ENCODE measurements at places on chromosomes 6 and 20. TPM values are rescaled to one million over a fixed set of nuclear protein-coding genes. Genes with fewer than 3 reads are reported as not detected.
A peak's percentile ranks its signal among the peaks of the same experiment; 100 is the strongest.

GRCh38 chr20:50003253-50003656 lies 20.5 kb downstream of the SNAI1 start:
- H3K36me3 ChIP-seq, result no peaks in the 10 kb centered on the region
- H3K4me1 ChIP-seq, result peaks cover 14% of the 10 kb centered on the region
- H3K27me3 ChIP-seq, result peaks cover 3% of the 10 kb centered on the region
- no peak for DNase-seq
- H3K27ac ChIP-seq, result peak overlapping the region; percentile 1
- H3K4me3 ChIP-seq, result no peak overlapping the region

- H3K4me3 ChIP-seq, result no peak overlapping the region
- H3K36me3 ChIP-seq, result no peaks in the 10 kb centered on the region
- no peak for DNase-seq
- H3K27me3 ChIP-seq, result no peaks in the 10 kb centered on the region
- no peak overlapping the region for H3K27ac ChIP-seq
- peaks cover 8% of the 10 kb centered on the region for H3K4me1 ChIP-seq
Measured at GRCh38 chr6:14925025-14925698, 320.7 kb upstream of the JARID2 start.

DNA sequence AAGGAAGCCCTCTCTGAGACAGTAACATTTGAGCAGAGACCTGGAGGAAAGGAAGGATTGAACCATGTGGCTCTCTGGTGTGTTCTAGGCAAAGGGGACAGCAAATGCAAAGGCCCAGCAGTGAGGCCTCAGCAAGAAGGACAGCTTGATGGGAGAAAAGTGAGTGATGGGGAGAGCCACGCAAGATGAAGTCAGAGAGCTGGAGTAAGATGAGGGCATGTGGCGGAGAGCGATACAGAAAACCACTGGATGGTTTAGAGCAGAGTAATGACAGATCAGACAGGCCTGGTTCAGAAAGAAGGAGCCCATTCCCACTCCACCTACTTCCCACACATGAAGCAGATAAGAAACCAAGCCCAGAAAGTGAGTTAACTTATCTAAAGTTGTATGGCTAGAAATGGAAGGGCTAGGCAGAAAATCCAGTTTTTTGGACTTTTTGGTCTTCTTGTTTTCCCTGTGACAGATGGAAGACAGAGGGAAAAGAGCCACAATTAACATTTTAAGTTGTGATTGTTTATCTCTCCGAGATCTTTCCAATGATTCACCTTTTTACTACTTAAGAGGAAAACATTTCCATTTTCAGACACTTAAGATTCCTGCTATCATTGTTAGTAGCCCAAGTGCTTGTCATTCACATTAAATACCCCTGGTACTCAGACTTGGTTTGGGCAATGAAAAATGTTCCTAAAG lies 723 bp upstream of the SNPH start:
- peak overlapping the region; percentile 74 for H3K4me3 ChIP-seq
- DNase-seq, result no peak
- peaks cover 15% of the 10 kb centered on the region for H3K4me1 ChIP-seq
- peaks cover 7% of the 10 kb centered on the region for H3K27me3 ChIP-seq

DNA sequence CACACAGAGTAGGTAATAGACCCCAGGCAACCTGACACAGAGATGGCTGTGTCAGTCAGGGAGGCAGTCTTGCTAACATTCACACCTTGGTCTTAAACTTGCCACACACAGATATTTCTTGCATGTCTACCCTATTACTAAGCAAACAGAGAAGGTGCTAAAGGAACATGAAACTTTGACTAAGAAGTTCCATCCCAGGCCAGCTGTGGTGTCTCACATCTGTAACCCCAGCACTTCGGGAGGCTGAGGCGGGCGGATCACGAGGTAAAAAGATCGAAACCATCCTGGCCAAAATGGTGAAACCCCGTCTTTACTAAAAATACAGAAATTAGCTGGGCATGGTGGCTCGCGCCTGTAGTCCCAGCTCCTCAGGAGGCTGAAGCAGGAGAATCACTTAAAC lies 222.4 kb upstream of the JARID2 start:
- peak overlapping the region; percentile 98 for H3K27ac ChIP-seq
- H3K4me3 ChIP-seq, result peak overlapping the region; percentile 74
- peak; percentile 91 for DNase-seq
- H3K4me1 ChIP-seq, result peaks cover 40% of the 10 kb centered on the region
- H3K36me3 ChIP-seq, result peaks cover 6% of the 10 kb centered on the region

GRCh38 chr6:3546121-3546520 lies 89.3 kb upstream of the SLC22A23 start:
- no peaks in the 10 kb centered on the region for H3K36me3 ChIP-seq
- H3K4me3 ChIP-seq, result no peak overlapping the region
- no peak for DNase-seq
- no peaks in the 10 kb centered on the region for H3K4me1 ChIP-seq
- H3K27ac ChIP-seq, result no peak overlapping the region

GRCh38 chr6:579339-579738 lies 77.6 kb downstream of the HUS1B start:
- no peak overlapping the region for H3K27ac ChIP-seq
- H3K36me3 ChIP-seq, result peaks cover 18% of the 10 kb centered on the region
- H3K4me3 ChIP-seq, result no peak overlapping the region
- no peaks in the 10 kb centered on the region for H3K4me1 ChIP-seq
- no peak for DNase-seq
- H3K27me3 ChIP-seq, result no peaks in the 10 kb centered on the region

DNA sequence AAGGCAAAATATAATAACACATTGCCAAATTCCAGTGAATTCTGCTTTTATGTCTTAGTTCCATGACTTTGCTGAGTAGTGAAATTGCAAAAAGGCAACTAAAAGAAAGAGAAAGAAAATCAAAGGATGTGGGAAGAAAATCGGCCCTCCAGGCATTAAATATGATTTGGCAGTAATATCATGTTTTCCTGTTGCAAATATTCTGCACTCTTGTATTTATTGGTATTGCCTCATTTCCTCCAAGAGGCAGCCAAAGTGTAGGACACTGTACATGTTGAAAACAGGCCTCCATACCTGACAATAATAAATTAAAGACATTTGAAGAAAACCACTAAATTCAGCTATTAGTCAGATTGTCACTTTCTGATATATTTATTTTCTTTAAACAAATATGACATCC lies 460.0 kb upstream of the NOX3 start:
- H3K4me1 ChIP-seq, result no peaks in the 10 kb centered on the region
- H3K27ac ChIP-seq, result no peak overlapping the region

- H3K36me3 ChIP-seq, result peaks cover 9% of the 10 kb centered on the region
- no peaks in the 10 kb centered on the region for H3K4me1 ChIP-seq
- DNase-seq, result no peak
- no peak overlapping the region for H3K4me3 ChIP-seq
Measured at GRCh38 chr6:71808865-71809264, 77.5 kb upstream of the RIMS1 start.

DNA sequence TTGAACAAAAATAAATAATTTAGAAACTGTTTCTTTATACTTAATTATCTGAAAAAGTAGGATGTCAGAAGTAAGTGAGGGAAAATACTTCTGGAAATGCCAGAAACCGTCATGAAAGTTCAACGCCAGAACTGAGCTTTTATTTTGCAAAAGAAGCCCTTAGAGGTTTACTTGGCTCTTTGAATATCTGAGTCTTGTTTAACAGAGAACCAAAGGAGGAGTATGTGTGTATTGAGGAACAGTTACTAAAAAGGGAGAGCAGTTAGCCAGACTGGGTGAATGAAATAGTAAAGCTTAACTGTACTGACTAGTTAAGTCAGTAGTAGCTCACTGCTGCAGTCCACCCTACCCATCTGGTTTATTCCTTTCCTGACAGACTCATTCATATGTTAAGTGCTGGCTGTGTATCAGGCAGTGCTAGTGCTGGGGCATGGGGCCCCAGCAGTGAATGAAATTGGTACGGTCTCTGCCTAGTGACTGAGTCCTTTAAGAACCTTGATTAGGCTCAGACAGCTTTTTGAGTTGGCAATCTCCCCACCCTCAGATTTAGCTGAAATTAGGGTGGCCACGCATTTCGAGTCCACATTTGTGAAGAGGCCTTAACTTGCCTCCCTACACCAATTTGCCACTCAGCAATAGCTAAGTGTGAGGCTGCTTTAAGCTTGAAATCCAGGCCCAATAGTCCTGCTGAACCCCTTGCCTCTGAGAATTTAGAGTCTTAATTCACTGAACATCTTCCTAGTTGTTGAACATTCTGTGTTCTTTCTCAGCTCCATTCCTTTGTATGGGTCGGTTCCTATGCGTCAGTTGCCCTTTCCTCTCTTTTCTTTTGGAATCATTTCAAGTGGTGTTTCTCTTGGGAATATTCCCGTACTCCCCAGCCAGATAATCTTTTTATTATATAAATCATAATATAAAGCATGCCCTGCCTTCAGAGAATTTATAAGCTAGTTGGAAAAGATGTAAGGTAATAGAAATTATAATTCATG lies 20.2 kb downstream of the MAP3K4 start:
- no peaks in the 10 kb centered on the region for H3K27me3 ChIP-seq
- H3K27ac ChIP-seq, result no peak overlapping the region
- no peak overlapping the region for H3K4me3 ChIP-seq
- DNase-seq, result no peak
- H3K36me3 ChIP-seq, result peaks cover 6% of the 10 kb centered on the region

DNA sequence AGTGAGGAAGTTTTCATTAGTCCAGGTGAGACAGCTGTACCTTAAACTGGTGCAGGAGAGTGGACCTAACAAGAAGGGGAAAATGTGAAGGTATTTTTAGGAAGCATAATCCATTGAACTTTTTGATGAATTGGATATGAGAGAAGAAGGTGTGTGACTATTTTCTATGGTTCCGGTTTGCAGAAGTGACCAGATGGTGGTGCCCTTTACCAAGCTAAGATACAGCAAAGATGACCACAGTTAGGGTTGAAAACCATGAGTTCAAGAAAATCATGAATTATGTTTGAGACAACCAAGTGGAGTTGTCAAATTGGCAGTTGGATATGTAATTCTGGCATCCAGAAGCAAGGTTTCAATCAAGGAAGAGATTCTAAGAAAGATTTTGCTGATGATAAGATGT lies 61.9 kb upstream of the NRSN1 start:
- no peaks in the 10 kb centered on the region for H3K27me3 ChIP-seq
- DNase-seq, result no peak
- H3K4me1 ChIP-seq, result no peaks in the 10 kb centered on the region
- H3K36me3 ChIP-seq, result no peaks in the 10 kb centered on the region
- H3K27ac ChIP-seq, result no peak overlapping the region
- H3K4me3 ChIP-seq, result no peak overlapping the region

- H3K4me3 ChIP-seq, result no peak overlapping the region
- H3K27me3 ChIP-seq, result no peaks in the 10 kb centered on the region
- H3K36me3 ChIP-seq, result peaks cover 10% of the 10 kb centered on the region
- no peak for DNase-seq
Measured at GRCh38 chr6:24802271-24803059, 3.7 kb upstream of the ARMH2 start.

- H3K27ac ChIP-seq, result no peak overlapping the region
- no peaks in the 10 kb centered on the region for H3K36me3 ChIP-seq
- no peaks in the 10 kb centered on the region for H3K4me1 ChIP-seq
- DNase-seq, result no peak
- no peak overlapping the region for H3K4me3 ChIP-seq
Measured at GRCh38 chr6:71388856-71389527, 100.4 kb downstream of the OGFRL1 start.

- no peak overlapping the region for H3K4me3 ChIP-seq
- no peak overlapping the region for H3K27ac ChIP-seq
- no peak for DNase-seq
- H3K36me3 ChIP-seq, result no peaks in the 10 kb centered on the region
Measured at GRCh38 chr20:36231331-36231730, 4.9 kb upstream of the AAR2 start.

DNA sequence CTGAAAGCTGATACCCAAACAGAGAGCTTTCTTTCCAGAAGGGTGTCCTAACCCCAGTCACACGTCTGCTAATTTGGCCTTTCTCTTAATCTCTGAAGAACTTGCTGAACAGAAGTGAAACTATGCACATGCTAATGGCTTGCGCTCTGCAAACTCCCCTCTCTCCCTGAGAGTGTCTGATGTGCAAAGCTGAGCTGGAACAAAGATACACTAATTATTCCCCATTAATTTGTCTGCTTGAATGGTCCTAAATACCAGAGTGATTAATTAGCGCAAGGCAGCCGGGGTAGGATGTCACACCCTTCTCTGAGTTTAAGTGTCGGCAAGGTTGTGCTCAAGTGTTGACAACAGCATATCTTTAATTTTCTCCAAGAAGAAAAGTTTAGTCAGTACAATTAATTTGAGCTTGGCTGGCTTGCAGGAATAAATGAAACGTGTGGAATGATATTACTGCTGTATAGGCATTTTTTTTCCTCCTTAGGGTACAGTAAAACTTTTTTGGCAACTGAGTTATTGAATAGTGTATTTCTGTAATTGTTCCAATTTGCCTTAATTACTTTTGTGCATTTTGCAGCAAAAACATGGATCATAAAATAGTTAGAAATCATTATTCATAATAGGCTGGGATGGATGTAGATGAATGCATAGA lies 715.9 kb upstream of the POU3F2 start:
- no peak for DNase-seq
- H3K36me3 ChIP-seq, result no peaks in the 10 kb centered on the region
- H3K4me1 ChIP-seq, result no peaks in the 10 kb centered on the region
- H3K4me3 ChIP-seq, result no peak overlapping the region
- H3K27ac ChIP-seq, result no peak overlapping the region

DNA sequence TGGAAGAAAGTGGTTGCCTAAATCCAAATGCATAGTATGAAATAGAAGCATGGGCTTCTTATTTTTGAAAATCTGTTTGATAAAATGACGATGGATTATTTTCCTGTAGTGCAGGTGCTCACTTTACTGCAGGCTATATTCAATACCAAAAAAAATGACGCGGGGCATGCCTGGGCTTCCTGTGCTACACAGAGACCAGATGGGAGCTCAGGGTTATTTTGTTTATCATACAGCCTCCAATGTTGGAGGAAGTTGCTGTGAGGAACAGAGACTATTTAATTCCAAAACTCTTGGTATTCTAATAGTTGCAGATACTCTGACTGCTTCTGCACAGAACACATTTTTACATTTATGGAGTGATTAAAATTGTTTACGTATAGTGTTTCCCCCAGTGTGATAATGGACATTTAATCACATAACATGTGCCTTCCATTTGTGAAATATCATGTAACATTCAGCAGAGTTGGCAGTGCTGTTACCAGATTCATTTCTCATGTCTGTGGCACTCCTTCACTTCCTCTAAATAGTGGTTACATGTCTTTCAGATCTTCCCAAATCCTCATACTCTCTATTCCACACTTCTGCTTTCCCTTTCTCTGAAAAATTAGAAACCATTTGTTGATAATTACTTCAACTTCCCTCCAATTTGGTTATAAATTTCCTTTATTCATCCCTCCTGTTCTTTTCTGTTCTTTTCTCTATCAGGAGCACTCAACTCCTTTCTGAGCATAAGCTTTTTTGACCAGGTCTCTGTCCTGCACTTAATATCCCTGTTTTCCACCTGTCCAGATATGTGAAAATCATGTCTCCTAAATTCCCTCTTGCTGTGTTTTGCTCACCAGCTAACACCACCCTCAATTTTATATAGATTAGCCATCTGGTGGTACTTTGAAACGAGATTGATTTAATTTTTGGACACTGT lies 121.6 kb downstream of the ADGRB3 start:
- no peaks in the 10 kb centered on the region for H3K4me1 ChIP-seq
- H3K27ac ChIP-seq, result no peak overlapping the region
- H3K27me3 ChIP-seq, result no peaks in the 10 kb centered on the region
- H3K36me3 ChIP-seq, result peaks cover 4% of the 10 kb centered on the region
- DNase-seq, result no peak
- H3K4me3 ChIP-seq, result no peak overlapping the region

LY6G6D gene
- not detected for total RNA-seq

SNRPB2 gene
- total RNA-seq, result 80.2 TPM

MYH7B gene
- total RNA-seq, result 0.19 TPM

CNBD2 gene
- total RNA-seq, result 6.8 TPM

ADGRB3 gene
- total RNA-seq, result not detected
